Stimulated activated CD4-positive, alpha-beta T cell treated with anti-CD3 and anti-CD28 coated beads, Interleukin-4, amount 100 ng/mL, for 4 hours (primary cell): ENCODE measurements at places on chromosomes 5 and 9.

GRCh38 chr9:105683688-105684275, 10.6 kb upstream of the TMEM38B start:
- DNase-seq, result no peak

DNA sequence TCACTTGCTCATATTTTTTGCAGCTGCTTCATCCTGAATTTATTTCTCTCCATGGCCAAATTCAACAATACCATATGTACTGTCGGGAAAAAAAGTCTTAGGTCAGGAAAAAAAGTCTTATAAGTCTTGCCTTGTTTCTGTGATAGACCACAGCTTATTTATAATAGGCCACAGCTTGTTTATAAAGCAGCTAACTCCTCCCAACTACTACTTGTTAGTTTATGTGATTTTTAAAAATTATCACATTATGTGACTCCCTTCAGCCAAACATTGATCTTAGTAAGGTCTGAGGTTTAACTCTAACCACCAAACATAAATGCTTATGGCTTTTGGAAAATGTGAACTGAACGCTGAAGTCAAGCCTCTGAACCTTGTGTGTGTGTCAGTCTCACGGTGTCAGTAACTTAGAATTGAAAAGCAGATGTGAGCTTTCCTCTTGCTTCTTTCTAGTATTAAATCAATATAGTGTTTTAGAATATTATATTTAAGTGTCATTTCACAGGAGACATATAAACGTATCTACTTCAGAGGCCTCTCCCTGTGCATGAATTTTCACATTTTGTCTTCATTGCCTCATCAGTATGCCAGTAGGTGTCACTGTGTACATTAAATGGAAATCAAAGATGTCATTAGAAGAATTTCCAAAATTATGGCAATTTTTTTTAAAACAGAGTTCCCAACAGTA, 51.3 kb downstream of the SNX24 start:
- no peak for DNase-seq

- no peak for DNase-seq
Observed at GRCh38 chr5:72101828-72102227, 5.4 kb upstream of the MAP1B start.

DNA sequence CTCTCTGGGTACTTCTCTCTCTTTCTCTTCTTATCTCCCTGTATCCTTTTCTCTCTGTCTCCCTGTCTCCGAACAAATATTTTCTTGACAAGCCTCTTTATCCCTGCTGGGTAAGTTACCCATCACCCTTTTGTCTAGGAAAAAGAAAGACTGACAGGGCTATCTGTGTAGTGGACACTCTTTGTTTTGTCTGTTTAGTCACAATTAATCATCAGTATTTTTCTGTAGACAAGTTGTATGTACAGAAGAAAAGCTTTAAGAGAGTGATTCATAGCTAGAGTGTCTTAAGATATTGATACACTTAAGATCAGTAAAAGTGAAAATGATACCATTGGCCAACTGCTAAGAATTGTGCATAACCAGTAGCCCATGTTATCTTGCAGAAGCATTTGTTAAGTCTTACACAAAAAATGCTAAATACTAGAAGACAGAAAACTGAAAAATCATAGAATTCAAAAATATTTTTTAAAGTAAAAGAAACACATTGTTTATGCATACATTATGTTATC, 1043.8 kb upstream of the EDIL3 start:
- DNase-seq, result no peak

GRCh38 chr9:104835161-104835560, 71.2 kb downstream of the NIPSNAP3B start:
- DNase-seq, result no peak

DNA sequence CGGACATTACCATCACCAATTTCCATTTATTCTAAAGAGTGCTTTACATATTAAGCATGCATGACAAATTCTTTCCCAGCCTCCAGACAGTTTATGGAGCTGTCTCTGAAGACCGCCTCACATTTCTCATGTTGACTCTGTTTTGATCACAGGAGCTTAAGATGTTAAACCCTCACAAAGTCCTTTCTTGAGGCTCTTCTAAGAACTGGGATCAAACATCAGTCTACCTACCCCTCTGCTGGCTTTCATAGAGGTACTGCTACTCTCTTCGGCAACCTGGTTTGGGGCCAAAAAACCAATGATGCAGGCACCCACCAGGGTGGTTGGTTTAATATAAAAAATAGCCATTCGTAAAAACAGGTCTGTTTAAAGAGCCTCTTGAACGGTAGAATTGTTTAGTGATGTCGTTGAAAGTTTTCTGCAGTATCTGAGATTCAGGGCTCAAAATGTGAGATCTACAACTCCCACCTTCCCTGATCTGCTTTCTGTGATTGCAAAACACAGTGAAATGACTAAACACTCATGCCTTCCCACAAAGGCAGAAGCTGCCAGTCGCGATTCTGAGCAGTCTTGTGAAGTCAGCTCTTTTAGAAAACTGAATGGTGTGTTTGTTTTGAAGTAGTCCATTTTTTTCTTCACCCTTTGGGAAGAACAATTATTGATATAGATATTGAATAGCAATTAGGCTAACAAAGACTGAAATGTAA, 3.5 kb downstream of the RXFP3 start:
- no peak for DNase-seq

GRCh38 chr9:105281272-105281671, 36.8 kb downstream of the SLC44A1 start:
- DNase-seq, result no peak

DNA sequence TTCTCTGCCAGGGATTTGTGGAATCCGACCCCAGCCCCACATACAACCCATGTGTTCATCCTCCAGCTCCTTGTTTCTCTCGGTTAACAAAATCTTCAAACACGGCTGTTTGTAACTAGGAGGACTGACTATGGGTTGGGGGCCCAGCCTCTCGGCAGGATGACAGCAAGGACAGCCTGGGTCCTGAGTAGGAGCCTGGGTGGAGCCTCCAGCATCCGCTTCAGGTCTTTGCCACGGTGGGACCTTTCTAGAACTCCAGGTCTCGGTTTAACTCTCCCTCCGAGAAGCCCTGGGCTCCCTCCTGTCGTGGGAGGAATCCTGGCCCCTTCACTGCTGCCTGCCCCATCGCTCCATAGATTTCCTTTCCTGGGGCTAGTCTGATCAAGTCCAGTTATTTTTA, 248.5 kb downstream of the PBX3 start:
- DNase-seq, result no peak

DNA sequence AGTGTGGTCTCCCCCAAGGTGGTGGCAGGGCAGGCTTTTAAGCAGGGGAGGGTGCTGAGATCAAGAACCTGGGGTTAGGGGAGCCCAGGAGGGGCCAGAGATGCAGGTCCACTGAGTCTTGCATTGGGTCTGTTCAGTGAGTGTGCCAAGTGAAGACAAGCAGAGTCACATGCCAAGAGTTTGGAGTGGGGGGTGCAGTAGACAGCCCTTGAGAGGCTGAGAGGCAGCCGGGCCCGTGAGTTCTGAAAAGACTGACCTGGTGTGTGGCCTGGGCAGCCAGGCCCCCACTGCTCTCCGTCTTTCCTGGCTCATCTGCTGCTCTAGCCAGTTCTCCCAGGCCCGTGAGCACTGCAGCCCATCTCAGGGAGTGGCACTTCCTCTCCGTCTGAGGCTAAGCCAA, 120.0 kb downstream of the DAB2IP start:
- no peak for DNase-seq

GRCh38 chr9:27655441-27655840, 82.2 kb upstream of the C9orf72 start:
- DNase-seq, result no peak

DNA sequence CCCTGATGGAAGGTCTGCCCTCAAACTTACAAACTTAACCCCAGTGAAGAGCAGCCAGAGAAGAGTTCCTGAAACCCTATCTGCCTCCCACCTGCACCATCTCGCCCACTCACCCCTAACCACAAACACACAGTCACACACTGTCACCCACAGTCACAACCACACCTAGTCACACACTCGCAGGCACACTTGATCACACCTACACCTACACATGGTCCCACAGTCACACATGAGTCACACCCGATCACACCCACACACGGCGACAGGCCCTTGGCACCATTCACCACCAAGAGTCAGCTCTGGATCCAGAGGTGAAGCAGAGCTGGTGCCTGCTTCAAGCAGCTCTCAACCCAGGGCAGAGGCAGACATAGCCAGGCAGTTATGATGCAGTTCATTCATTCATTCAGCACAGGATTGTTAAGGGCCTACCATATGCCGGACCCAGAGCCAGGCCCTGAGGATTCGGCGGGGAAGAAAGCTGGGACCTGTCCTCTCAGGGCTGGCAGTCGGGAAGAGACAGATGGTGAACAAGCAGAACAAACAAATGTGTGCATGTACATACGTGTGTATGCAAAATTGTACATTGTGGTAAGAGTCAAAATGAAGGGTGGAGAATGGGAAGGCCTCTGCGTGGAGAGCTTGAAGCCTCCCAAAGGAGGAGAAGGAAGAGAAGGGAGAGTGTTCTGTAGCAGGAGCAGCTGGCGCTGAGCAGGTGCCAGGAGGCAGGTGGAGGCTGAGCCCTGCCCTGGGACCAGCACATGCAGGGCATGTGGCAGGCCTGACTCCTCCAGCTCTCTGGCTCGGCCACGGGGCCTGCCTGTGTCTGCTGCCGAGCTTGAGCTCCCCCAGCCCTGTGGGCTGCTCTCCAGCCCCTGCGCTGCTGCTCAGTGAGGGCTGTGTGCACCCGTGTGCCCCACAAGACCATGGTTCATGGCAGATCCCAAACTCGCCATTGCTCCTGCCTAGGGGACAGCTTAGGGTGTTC, 6.4 kb downstream of the TSPAN17 start:
- DNase-seq, result peak; percentile 76

- DNase-seq, result no peak
Observed at GRCh38 chr5:111122398-111122797, 30.2 kb downstream of the WDR36 start.
